Activated naive CD8-positive, alpha-beta T cell treated with anti-CD3 and anti-CD28 coated beads, Interleukin-2, amount 50 U/mL, for 16 hours (primary cell): ENCODE measurements at places on chromosomes 12 and 14.

GRCh38 chr14:68015356-68016254 is 196.0 kb downstream of the RAD51B start:
- DNase-seq, result no peak

DNA sequence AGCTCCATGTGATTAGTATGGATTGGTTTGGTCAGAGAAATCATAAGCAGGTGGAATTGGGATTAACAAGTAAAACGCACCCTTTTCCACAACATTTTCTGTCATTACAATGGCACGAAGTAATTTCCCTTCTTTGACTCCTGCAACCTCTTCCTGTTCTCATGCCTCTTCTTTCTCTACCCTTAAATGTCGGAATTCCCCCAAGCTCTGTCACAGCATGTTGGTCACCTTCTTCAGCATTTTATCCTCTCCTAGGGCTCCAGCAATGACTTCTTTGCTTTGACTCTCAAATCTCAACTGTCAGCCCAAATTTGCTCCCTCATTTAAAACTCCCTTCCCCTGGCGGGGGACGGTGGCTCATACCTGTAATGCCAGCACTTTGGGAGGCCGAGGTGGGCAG is 5.3 kb upstream of the GRIP1 start:
- no peak for DNase-seq

- DNase-seq, result no peak
Measured at GRCh38 chr12:131905081-131905629, 10.7 kb downstream of the ULK1 start.

DNA sequence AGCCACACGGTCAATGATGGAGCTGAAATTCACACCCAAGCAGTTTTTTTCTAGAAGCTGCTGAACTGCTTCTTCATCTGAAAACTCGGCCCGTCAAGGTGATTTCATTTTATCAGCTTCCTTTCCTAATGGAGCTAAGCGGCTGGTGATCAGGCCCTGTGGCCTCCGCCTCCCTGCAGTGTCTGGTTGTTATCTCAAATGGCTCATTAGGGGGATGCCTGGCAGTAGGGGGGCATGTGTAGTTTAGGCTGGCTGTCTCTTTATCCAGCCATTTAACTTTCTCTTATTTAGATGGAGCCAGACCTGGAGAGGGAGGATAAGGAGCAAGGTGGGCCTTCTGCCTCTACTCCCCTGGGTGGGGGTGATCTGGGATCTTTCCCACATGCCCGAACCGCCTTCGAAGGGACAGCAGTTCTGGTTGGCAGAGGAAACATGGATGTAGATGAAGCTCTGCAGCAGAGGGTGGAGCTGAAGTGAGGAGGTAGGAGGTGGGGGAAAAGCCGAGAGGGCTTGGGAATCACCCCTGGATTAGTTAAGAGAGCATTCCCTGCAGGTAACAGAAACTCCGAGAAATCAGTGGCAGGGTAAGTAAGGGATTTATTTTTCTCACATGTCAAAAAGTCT is 64.4 kb downstream of the TGFB3 start:
- no peak for DNase-seq

GRCh38 chr14:52366796-52367315 is 52.7 kb downstream of the PTGER2 start:
- no peak for DNase-seq

DNA sequence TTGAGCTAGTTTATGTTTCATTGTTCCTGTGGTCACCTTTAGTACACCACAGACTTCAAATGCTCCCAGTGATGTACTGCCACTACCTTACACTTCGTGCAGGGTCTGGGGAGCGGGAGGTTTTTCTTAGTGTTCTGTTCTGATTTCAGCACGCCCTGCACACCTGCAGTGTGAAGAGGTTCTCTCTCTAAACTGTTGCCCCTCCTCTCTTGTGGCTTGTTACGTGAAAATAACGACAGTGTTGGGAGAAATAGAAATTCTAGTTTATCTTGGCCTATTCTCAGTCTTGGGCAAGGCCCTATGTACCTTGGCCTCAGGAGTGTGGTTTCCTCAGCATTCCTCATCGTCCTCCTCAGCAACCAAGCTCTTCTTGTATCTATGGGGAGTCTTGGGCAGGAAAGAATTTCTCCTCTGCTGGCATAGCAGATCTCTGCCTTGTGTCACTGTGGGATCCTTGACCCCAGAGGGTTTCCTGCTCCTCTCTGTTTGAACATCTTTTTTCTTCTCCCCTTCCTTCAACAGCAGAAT is 48.6 kb downstream of the EIF2S3B start:
- no peak for DNase-seq

DNA sequence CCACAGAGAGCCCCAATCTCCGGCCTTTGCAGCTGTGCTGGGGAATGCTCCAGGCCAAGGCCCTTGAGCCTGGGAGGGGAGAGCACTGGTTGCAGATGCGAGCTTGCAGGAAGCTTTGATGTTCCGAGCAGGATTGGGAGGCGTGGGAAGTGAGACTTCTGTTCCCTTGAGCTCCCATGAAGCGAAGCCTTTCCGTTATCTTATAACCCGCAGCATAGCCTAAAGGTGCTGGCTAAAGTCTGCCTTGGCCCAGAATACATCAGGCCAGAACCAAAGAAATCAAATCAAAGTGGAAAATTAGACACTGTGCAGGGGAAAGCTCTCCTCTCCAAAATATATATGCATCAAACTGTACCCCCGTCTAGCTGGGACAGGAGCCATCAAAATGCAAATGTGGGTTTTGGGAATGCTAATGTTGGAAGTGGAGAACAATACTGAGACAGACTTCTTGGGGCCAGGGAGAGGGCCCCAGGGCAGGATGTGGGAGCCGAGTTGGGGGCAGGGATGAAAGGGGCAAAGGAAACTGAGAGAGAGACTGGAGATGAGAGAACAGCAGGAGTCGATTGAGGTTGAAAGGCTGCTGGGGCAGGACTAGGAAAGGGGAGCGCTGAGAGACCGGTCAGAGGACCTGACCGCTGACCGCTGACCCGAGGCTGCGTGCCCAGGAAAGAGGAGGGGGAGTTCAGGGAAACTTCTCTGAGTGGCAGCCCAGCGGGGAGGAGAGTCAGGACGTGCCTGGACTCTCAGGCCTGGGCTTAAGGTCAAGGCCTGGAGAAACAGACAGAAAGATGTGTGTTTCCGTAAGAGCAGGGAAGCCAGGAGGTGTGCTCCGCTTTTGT is 152.2 kb upstream of the PARP11 start:
- no peak for DNase-seq

DNA sequence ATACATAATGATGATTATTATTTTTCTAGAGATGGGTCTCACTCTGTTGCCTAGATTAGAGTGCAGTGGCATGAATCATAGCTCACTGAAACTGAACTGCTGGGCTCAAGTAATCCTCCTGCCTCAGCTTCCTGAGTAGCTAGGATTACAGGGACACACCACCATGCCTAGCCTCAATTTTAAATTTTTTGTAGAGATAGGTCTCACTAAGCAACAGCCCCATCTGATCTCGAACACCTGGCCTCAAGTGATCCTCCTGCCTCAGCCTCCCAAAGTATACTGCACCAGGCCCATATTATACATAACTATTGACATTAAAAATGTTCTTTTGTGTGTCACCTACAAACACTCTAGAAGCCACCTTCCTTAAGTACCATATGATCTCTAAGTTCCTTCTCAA is 3.4 kb downstream of the TXNRD1 start:
- DNase-seq, result no peak

- no peak for DNase-seq
Measured at GRCh38 chr14:105629886-105630215, 103.5 kb downstream of the TMEM121 start.
